ENCODE measurements at places on chromosomes 5 and 9.
A peak's percentile ranks its signal among the peaks of the same experiment; 100 is the strongest.

GRCh38 chr5:96404191-96404867 lies 28.7 kb downstream of the PCSK1 start:
- DNase-seq = no peak

DNA sequence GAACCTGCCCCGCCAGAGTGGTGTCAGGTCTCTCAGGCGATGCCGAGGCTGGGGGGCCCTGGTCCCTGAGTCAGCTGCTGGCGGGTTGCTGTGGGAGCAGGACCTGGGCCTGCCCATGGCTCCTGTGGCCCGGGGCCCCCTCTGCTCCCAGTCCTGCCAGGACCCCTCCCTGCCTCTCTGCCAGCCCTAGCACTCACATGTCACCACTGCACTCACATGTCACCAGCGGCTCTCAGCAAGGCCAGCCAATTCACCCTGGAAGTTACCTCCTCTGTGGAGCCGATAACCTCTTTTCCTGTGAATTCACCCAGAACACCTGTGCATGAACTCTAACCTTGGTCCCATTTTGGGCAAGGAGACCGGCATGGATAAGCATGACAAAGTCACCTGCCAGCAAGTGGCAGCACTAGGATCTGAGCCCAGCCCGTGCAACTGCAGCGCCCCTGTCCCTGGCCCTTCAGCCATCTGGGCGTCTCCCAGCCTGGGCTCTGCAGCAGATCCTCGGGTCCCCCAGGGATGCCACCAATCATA lies 170.2 kb downstream of the GAPVD1 start:
- peak; percentile 5 for DNase-seq

DNA sequence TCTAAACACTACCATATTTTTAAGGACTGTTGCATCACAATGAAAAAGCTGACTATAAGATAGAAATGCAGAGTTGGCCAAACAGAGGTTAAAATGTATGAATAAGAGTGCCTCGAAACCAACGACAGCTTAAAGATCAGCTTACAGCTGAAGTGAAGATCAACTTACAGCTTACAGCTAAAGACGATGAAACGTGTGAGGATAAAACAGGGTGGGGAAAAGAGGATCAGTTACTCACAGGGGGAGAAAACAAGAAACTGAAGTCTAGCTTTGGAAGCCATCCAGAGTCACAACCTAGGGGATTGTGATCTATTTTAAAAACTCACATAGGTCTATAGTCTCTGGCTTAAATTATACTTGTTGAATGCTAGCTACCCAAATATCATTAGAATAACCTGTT lies 220.0 kb downstream of the SNCAIP start:
- no peak for DNase-seq

- no peak for DNase-seq
Measured at GRCh38 chr5:126871441-126871840, 94.5 kb downstream of the LMNB1 start.

GRCh38 chr5:130885027-130885426 lies 280.0 kb downstream of the HINT1 start:
- DNase-seq = no peak

DNA sequence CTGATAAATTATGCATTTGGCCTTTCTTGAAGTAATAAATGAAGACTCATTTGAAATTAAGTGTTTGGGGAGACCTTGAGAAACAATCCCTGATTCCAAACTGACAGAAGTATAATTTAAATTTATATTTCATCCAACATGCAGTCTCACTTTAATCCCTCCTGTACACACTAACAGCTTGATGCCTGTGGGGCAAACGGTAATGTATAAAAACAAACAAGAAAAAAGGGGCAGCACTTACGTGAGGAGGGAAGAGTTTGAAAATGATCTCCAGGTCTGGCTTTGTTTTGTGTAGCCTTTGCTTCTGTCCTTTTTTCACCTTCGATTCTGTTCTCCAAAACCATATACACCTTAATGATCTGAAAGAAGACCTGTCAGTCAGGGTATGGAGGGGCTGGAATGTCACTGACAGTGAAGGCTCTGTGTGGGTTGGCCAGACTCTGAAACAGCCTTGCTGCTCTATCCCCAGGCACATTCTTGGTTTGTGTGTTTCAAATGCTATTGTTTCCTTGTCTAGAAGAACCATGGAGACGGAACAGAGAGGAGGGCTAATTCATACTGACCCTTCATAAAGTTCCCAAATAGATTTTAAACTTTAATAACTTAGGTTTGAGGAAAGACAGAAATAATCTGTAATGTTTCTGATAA lies 338.2 kb upstream of the WWC1 start:
- DNase-seq = no peak

GRCh38 chr9:96079779-96080178 lies 204.3 kb downstream of the ERCC6L2 start:
- no peak for DNase-seq

- no peak for DNase-seq
Measured at GRCh38 chr9:35076848-35077247, 2.9 kb downstream of the FANCG start.

DNA sequence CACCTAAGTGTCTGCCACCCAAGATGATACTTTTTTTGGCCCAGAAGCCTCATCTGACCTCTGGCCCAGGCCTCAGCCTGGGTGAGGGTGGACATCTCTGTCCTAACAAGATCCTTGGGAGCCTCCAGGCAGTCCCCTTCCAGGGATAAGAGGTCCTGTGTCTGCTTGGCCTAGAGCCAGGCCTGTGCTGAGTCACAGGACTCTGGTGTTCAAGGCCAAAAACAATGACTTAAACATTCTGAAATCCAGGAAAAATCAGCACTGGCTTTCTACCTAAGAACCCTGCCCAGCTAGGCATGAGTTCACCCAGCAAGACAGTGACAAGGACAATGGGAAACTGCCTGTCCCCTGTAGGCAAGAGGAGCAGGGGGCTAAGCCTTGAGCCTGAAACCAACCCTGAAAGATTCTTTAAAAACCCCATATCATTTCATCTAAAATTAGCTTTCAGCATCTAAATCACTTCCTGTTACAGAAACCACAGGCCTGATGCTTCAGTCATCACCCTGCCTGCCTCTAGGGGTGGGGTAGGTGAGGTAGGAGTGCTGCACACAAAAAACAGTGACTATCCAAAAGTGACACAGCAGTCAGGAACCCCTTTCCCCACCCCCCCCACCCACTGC lies 29.9 kb downstream of the CSF2 start:
- DNase-seq = no peak

All from activated B cell treated with CpG ODN at 0.5 μM for 24 hours (primary cell).